ENCODE measurements at places on chromosomes 16 and 17.

DNA sequence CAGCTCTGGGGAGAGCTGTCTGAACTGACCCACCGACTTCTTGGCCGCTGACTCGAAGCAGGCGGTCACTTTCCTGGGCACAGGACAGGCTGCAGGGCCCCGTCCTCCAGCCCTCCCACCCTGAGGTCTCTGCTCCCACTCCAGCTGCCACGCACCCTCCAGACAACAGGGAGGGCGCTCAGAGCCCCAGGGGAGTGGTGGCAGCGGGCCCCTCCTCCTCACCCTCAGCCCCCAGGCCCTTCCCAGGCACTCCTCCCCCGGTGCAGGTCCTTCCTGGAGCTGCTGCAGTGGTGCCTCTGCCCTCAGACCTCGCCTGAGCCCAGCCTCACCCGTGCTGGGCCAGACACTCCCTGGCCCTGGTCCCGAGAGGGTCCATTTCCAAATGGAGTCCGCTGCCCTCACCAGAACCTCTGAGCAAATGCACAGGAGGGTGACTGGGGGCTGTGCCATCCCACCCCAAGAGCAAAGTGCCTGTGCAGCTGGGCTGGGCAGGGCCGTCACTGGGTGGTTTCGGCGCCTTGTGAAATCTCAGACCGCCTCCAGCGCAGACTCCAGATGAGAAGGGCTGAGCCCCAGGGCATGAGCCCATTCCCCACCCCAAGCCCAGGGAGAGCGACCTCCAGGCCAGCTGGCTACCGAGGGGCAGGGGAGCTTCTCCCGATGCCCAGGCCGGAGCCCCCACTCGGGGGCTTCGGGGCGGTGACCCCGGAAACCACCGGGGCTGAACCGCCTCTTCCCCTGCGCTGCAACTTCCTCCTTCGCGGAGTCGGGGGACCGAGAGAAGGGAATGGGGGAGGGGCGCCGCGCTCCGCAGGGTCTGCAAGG, 717 bp downstream of the CYBA start:
- no peak for DNase-seq

- DNase-seq: no peak
Observed at GRCh38 chr17:60079401-60080243, 901 bp upstream of the HEATR6 start.

- DNase-seq: no peak
Observed at GRCh38 chr16:66605979-66606751, 1.7 kb downstream of the CMTM3 start.

DNA sequence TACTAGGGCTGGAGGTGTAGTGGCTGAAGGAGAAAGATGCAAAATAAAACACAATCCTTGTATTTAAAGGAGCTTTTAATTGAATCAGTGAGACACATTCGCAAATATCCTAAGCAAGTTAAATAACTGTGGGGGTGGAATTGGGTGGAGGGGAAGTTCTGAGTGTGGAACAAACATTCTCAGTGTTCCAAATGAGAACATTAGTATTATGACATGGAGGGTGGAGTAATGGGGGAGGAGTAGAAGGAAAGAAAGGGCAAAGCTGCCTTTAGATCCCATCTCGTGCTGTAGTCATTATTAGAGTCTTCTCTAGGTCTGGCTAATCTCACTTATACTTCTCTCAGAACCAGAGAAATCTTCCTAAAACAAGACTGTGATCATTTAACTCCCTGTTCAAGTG, 169.7 kb downstream of the ANKFN1 start:
- no peak for DNase-seq

GRCh38 chr17:40486522-40487370, 14.7 kb downstream of the TNS4 start:
- DNase-seq: no peak

- no peak for DNase-seq
Observed at GRCh38 chr17:33680472-33680871, 387.4 kb upstream of the ASIC2 start.

DNA sequence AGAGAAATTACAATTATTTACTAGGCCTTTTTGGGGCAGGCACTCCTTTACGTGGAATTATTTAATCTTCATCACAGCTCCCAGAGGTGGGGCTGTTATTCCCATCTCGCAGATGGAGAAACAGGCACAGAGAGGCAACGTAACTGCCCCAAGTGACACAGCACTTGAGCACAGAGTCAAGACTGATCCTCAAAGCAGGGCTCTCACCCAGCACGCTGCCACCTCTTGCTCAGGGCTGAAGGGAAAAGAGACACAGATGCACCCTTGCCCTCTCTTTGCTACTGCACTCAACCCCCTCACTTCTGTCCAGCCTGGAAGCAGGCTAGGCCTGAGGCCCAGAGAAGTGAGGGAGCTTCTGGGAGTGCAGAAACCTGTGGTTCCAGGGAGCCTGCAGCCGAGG, 4.4 kb downstream of the ADAM11 start:
- no peak for DNase-seq

GRCh38 chr17:62888148-62888547, 77.9 kb upstream of the TANC2 start:
- no peak for DNase-seq

- DNase-seq: no peak
Observed at GRCh38 chr16:53773150-53773846, 69.3 kb downstream of the FTO start.

- no peak for DNase-seq
Observed at GRCh38 chr16:51393381-51394005, 242.4 kb upstream of the SALL1 start.

- DNase-seq: no peak
Observed at GRCh38 chr17:64155751-64156544, 26.0 kb upstream of the ERN1 start.

DNA sequence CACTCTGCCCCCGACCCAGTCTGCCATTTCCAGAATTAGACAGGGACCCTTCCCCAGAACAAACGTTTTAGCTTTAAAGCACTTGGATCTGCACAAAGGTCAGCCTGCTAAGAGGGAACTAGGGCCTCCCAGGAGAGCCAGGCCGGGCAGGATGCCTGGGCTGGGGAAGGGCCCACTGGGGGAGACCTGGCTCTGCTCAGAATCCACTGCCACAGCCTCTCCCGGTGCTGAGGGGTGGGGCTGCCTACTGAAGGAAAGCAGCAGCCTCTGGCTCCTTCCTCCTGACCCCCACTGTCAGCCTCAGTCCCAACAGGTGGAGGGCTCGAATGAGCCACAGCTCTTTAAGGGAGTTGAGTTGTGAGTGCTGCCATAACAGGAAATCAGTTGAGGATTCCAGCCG, 1.7 kb downstream of the YBX2 start:
- no peak for DNase-seq

GRCh38 chr17:16158714-16159113, 56.6 kb downstream of the NCOR1 start:
- no peak for DNase-seq

GRCh38 chr16:67254801-67255552, 6.2 kb downstream of the SLC9A5 start:
- no peak for DNase-seq

- DNase-seq: peak; percentile 55
Observed at GRCh38 chr17:47905221-47905733, 9.2 kb downstream of the SP2 start.

- no peak for DNase-seq
Observed at GRCh38 chr17:33750943-33751701, 458.0 kb upstream of the ASIC2 start.

- DNase-seq: no peak
Observed at GRCh38 chr17:62614142-62614541, 13.3 kb upstream of the MRC2 start.

DNA sequence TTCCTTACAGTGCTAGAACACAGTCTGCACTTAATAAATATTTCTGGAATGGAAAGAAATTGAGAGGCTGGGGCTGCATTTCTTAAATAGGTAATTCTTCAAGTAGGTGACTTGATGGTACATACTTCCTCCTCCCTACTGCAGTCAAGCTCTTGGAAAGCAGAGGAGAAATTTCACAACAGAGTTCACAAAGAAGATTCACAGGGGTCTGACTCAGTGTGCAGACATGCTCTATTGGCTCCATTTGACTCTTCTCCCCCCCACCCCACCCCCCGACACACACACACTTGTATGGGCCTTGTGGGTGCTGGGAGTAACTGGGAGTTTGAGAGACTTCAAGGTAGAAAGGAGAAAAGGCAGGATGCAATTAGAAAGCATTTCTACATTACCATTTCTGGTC, 6.2 kb upstream of the MYOCD start:
- DNase-seq: no peak

- DNase-seq: no peak
Observed at GRCh38 chr16:71216714-71217113, 13.8 kb downstream of the HYDIN start.

DNA sequence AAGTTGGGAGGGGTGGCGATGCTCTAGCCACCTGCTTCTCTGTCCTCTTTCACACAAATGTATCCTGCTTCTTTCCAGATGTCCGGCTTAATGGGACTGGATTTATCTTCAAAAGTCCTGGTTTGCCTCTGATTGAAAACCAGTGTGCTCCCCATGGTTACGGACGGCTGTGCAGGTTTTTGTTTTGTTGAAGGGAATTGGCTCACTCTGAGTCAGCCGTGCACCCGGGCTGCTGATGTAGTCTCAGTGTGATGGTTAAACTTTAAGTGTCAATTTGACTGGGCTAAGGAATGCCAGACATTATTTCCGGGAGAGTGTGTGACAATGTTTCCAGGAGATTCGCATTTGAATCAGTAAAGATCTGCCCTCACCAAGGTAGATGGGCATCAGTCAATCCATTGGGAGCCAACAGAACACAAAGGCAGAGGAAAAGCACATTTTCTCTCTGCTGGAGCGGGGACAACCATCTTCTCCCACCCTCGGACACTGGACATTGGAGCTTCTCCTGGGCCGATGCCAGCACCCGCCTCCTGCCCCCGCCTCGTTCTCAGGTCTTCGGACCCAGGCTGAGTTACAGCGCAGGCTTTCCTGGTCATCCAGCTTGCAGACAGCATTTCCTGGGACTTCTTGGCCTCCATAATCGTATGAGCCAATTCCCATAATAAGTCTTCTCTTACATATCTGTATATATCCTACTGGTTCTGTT, 126.9 kb upstream of the TNRC6C start:
- DNase-seq: no peak

Data from cerebellar nuclear complex (tissue), 1 donor.